ENCODE measurements at places on chromosomes 12 and 14.

- DNase-seq, result peak; percentile 17
Observed at GRCh38 chr12:43221216-43221615, 330.8 kb downstream of the ADAMTS20 start.

- DNase-seq, result no peak
Observed at GRCh38 chr12:98591209-98591608, 2.3 kb upstream of the SLC25A3 start.

- DNase-seq, result no peak
Observed at GRCh38 chr12:89140602-89141238, 211.6 kb downstream of the DUSP6 start.

- DNase-seq, result peak; percentile 22
Observed at GRCh38 chr14:74685921-74686678, 26.8 kb downstream of the AREL1 start.

GRCh38 chr14:104680806-104681688 lies 8.4 kb upstream of the INF2 start:
- DNase-seq, result no peak

GRCh38 chr12:103250487-103250886 lies 245.3 kb downstream of the C12orf42 start:
- no peak for DNase-seq

DNA sequence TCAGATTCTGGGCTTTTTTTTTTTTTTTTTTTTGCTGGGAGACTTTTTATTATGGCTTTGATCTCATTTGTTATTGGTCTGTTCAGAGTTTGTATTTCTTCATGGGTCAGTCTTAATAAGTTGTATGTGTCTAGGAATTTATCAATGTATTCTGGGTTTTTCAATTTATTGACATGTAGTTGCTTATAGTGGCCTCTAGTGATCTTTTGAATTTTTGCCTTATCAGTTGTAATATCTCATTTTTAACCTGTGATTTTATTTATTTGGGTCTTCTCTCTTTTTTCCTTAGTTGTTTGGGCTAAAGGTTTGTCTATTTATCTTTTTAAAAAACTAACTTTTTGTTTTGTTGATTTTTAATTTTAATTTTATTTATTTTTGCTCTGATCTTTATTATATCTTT lies 45.5 kb downstream of the NAA30 start:
- no peak for DNase-seq

- DNase-seq, result no peak
Observed at GRCh38 chr14:56145181-56145769, 27.1 kb downstream of the PELI2 start.

GRCh38 chr14:65304963-65305362 lies 107.6 kb upstream of the FUT8 start:
- no peak for DNase-seq

DNA sequence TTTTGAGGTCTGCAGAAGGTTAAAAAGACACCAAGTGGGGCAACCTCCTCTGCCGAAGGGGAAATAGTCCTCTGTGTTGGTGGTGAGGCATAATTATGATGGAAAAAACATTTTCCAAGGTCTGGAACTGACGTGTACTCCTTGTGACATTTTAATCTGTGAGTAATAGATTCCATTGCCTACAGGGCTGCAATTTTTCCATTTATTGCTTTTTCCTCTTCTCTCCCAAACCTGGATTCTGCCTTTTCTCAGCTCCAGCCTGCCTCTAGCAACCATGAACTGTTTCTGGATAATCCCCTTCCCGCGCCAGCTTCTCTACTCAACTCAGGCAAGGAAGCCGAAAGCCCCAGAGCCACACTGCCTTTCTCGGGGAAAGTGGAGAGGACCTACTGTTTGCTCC lies 230.1 kb upstream of the PLXNC1 start:
- DNase-seq, result no peak

Measured in GM23338 (cell line).